ENCODE measurements at places on chromosomes 11 and 22. TPM values are rescaled to one million over a fixed set of nuclear protein-coding genes. Genes with fewer than 3 reads are reported as not detected.

GRCh38 chr11:118706546-118706825, 27.0 kb upstream of the TREH start:
- no peak for DNase-seq

GRCh38 chr11:110526323-110526722, 96.6 kb downstream of the FDX1 start:
- DNase-seq, result no peak

DNA sequence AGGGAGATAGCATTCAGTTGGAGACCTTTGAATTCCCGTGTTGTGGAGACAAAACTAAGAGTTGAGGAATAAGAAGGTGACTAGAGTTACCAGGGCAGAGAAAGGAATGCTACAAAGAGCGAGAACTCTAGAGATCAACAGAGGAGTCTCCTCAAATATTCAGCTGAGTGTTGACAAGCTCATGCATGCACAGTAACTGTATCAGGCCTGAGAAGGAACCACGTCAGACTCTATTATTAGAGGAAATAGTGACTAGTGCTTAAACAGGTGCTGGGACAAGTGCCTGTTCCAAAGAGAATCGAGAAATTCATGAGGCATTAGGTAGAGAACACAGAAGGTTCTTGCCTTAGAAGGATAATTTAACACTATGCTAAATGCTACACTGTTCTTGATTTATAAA, 333.8 kb upstream of the CHORDC1 start:
- DNase-seq, result no peak

DNA sequence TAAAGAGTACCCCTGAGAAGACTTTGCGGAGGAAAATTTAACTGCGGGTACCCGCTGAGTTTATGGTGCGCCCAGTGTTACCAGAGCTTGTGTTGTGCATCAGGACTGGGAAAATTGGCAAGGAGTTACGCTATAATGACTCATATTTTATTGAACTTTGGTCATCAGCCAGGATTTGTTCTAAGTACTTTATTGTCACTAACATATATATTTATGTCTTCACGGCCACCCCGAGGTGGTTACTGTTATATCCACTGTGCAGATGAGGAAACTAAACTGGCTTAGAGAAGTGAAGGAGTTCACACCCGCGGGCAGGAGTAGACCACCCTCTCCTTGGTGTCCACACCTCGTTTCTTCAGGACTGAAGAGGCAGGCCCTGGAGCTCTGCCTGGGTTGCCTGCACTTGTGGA, 667 bp downstream of the ACCS start:
- peak; percentile 66 for DNase-seq

GRCh38 chr11:115324581-115325432, 179.4 kb downstream of the CADM1 start:
- DNase-seq, result no peak

DNA sequence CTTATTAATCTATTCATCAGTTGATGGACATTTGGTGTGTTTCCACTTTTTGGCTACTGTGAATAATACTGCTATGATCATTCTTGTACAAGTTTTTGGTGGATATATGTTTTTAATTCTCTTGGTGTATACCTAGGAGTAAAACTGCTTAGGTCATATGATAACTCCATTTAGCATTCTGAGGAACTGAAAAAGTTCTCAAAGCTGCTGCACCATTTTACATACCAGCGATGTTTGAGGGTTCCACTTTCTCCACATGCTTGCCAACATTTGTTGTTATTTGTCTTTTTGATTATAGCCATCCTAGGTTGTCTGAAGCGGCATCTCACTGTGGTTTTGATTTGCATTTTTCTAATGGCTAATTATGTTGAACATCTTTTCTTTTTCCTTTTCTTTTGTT, 4.1 kb upstream of the ACER3 start:
- DNase-seq, result no peak

GRCh38 chr11:31127290-31127689, 242.2 kb downstream of the DCDC1 start:
- no peak for DNase-seq

GRCh38 chr11:118415739-118416068, 14.3 kb downstream of the ATP5MG start:
- peak; percentile 89 for DNase-seq

GRCh38 chr11:32527261-32528175, 56.1 kb upstream of the EIF3M start:
- DNase-seq, result no peak

DNA sequence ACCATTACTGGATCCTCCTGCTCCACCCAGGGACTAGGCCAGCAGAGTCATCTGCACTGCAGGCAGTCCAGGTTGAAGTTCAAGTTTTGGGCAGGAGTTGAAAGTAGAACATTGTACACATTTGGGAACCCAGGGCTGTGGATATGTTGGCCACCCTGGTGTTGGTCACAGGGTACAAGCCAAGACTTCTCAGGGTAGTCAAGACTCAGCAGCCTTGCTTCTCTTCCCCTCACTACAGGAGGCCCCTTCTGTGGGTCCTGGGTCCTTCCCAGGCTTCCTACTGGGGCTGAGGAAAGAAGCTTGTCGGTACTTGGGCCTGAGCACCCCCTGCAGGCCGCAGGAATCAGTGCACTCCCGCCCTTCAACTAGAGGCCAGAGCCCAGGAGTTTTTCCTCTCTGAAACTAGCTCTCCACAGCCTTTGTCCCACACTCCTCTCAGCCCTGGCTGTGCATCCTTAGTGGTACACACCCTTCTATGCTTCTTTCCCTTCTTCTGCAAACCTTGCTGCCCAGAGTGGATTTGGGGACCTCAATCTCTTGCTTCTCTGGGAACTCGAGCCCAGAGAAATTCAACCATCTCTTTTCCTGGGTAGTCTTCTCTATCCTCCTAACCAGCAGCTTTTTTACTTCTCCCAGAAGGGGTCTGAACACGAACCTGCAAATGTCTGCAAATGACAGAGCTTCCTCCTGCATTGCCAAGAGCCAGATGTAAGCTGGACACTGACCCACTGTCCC, 2.6 kb upstream of the HPX start:
- peak; percentile 79 for DNase-seq

- no peak for DNase-seq
Measured at GRCh38 chr11:92855607-92856405, 113.6 kb upstream of the MTNR1B start.

DNA sequence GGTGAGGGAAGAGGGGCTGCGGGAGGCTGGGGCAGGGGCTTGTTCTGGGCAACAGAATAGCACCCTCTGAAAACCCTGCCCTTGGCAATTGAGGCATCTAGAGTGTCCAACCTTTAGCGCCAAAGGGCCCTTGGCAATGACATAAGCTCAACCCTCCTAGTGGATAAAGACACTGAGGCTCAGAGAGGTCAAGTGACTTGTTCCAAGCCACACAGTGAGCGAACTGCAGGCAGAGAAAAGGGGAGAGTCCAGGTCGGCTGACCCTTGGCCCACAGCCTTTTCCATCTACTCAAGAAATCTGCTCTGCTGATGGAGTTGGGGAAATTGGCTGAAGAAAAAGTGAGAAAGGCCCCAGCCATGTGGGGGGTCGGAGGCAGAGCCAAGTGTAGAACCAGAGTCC, 2.9 kb downstream of the SEC14L2 start:
- no peak for DNase-seq

GRCh38 chr11:3051196-3052108, 5.8 kb downstream of the CARS1 start:
- no peak for DNase-seq

DNA sequence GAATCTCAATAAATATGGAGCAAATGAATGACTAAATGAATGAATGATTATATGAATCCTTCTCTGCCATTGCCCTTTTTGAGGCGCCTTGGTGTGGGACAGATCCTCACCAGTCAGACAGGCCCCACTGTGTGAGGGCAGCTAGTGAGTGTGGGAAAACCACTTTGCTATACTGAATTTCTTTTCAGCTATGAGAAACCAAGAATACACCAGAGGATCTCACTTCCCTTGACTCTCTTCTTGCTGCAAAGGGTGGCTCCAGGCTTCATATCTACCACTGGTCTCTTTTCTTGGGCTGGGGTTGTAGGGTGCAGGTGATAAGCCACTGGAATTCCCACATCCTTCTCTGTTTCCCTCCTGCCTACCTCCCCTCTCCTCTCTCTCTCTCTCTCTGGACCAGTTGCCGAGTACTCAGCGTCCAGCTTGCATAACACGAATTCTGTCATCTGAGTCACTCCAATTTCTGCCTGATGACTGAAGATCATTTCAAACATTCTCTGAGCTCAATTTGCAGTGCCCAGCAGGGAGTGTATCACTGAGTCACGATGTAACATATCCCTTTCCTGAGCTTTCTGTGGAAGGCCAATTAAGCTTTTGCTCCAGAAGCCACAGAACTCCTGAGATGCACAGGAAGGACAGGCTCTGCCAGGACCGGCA, 304.3 kb upstream of the NCAM1 start:
- DNase-seq, result no peak

DNA sequence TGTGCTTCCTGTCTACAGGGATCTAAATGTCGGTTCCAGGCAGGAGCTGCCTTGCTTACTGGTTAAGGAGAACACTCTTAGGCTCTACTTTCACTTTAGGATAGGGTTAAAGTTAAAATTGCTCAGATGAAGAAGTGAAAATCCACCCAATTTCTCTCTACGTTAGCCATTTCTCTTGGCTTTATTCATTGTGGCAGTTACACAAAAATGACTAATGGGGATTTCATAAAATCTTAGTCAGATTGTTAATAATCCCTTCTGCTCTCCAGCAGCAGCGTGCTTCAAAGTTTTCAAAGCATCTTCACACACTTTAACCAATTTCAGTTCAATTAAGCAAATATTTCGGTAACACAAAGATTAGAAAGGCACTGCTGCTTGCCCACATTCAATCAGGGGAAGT, 58.4 kb upstream of the RCN1 start:
- no peak for DNase-seq

- no peak for DNase-seq
Measured at GRCh38 chr11:6557761-6558674, 45.4 kb downstream of the RRP8 start.

DNA sequence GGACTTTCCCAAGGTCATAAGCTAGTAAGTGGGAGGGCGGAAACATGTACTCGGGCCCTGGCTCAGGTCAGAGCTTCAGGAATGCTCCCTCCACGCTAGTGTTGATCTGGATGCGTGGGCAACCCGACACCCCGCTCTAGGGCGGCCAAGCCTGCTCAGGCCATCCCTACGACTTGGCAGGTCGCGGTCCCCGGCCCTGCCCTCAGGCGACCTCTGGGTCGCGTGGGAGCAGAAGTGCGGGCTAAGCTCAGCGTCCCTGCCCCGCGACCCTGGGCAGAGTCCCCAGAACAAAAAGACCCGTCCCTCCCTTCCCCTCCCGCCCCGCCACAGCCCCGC, 781 bp upstream of the TEF start:
- DNase-seq, result peak; percentile 96

DNA sequence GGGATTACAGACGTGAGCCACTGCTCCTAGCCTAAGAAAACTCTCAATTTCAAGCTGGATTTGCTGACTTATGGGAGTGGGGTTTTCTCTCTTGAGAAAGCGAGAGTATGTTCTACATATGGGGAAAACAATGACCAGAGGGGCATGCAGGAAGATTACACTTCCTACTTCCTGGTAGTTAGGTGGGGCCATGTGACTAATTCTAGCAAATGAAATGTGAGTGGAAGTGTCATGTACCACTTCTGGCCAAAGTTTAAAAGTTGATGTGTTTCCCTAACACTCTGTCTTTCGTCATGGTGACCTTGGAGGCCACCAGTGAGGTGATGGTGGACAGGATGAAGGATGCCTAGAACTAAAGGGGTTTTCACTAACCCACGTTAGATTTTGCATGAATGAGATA, 50.5 kb downstream of the PARVG start:
- no peak for DNase-seq

- no peak for DNase-seq
Measured at GRCh38 chr11:116882386-116882785, 45.0 kb upstream of the APOA1 start.

GRCh38 chr11:47248664-47249377, at the start of gene ACP2:
TSS of gene ACP2 (minus strand) at chr11:47248814. CDS start at chr11:47248789, 25 bp downstream.
- peak; percentile 94 for DNase-seq

GRCh38 chr11:7894251-7894650, 36.8 kb downstream of the OR10A6 start:
- DNase-seq, result no peak

DNA sequence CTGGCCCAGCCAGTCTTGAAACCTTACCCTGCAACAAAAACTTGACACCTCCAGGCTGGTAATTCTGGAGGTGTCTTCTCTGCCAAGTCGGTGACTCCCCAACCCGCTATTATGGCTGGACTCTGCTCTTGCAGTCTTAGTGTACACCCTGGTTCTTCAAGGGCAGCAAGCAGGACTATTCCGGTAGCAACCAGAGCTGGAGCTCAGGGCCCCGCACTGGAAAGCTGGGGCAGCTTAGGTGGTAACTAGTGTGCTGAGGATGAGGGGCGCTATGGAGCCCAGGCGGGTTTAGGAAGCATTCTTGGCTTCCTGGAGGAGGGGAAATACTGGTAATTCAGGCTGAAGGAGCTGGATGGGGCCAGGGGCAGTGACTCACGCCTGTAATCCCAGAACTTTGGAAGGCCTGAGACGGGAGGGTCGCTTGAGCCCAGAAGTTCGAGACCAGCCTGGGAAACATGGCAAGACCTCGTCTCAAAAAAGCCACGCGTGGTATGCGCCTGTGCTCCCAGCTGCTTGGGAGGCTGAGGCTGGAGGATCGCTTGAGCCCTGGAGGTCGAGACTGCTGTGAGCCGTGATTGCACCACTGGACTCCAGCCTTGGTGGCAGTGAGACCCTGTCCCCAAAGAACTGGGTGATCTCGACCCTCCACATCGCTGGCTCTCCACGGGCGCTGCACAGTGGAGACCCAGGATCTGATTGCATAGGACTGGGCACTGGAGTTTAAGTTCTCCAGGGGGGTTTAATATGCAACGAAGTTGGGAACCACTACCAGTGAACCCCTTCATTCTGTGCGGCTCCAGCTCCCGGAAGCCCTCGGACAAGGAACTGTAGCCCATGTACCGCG, 10.6 kb upstream of the AIFM3 start:
- DNase-seq, result no peak

DNA sequence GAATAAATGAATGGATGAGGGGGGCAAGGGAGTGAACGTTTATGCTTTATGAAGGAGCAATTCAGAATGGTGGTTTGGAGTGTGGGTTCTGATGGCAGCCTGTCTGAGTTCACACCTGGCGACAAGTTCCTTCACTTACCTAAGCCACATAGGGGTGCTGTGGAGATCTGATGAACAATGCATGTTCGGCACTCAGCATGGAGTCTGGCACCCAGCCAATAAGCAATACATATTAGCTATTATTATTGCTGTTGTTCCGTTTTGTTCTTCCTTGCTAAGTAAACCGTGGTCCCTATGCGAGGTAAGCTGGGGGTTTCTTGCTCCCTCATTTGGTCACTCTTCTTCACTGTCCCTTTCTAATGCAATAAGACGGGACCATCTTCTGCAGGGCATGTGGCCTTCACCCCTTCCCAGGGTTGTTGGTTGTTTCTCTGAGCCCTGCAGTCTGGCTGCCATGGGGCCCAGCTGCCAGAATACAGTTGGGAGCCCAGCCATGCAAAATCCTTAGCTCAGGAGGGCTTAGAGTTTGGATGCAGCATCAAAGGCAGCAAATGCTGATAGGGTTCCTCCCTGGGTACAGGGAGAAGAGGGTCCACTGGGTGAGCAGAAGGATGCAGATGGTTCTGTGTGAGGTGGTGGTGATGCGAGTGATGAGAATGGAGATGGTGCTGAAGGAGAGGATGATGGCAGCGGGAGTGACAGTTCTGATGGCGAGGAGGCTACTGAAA, 6.4 kb upstream of the PKNOX2 start:
- DNase-seq, result no peak

The OR6A2 gene
- 0.06 TPM for polyA plus RNA-seq

The SYCE3 gene
- polyA plus RNA-seq, result not detected

The IGLL1 gene
- not detected for polyA plus RNA-seq

The ALDH3B1 gene
- 11.0 TPM for polyA plus RNA-seq

The LYVE1 gene
- 29.4 TPM for polyA plus RNA-seq

The CLCF1 gene
- 6.5 TPM for polyA plus RNA-seq

The SH3BP1 gene
- 58.5 TPM for polyA plus RNA-seq

The GLYATL2 gene
- 0.06 TPM for polyA plus RNA-seq

The CD248 gene
- 3.0 TPM for polyA plus RNA-seq

The CD3E gene
- 0.92 TPM for polyA plus RNA-seq

The SLC6A5 gene
- not detected for polyA plus RNA-seq

The CNIH2 gene
- polyA plus RNA-seq, result not detected

Data from sigmoid colon (tissue), 7 donors.